CD4-positive, alpha-beta T cell treated with Interleukin-1 beta for 1 hour (primary cell): ENCODE measurements at places on chromosomes 13 and 19.

- no peak for DNase-seq
Measured at GRCh38 chr13:65275838-65276630, 1954.1 kb downstream of the PCDH9 start.

GRCh38 chr19:46605356-46605821, 4.3 kb downstream of the CALM3 start:
- no peak for DNase-seq

DNA sequence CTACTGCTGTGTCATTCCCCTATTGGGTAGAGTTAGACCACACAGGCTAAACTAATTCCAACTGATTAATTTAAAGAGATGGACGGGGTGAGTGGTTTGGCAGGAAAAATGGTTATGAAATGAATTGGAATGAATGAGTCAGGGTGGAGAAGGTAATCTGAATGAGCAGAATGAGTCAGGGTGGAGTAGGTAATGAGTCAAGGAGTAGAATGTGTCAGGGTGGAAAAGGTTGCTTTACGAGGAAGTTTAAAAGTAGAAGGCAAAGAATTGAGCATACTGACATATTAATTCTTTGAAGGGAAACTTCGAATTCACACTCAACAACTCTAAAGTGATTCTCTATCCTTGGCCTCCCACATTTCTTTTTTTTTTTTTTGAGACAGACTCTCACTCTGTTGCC, 12.7 kb upstream of the ZNF121 start:
- DNase-seq, result no peak

GRCh38 chr13:29454931-29455481, 140.5 kb downstream of the SLC7A1 start:
- DNase-seq, result no peak

DNA sequence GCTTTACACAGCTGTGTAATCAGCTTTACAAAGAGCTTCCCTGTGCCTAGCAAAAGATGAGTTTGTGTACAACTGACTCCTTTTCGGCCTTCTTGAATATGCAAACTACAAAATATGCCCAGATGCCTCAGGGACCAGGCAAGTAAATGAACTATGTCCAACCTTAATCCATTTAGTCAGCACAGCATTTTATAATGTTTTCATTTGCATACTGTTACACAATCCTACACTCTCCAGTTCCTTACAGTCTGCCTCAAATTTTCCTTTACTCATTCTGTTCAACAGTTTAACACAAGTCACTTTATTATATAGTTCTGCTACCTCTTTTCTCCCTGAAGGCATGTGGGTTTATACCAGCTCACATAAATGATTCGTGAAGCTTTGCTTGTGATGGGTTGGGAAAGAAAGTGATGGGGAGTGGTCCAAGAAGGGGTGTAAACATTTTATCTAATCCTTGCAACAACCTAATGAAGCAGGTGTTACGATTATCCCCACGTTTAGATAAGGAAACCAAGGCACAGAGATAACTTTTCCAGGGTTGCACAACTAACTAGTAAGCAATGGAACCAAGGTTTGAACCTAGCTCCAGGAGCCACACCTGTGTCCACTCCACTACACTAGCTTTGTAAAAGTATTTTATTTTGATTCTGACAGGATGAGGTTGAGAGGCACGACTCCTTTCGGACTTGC, 3.3 kb upstream of the USP12 start:
- no peak for DNase-seq

GRCh38 chr19:55882626-55883025, 46.3 kb downstream of the NLRP4 start:
- no peak for DNase-seq
